ENCODE measurements at places on chromosomes 11 and 22. TPM values are rescaled to one million over a fixed set of nuclear protein-coding genes. Genes with fewer than 3 reads are reported as not detected.
A peak's percentile ranks its signal among the peaks of the same experiment; 100 is the strongest.

DNA sequence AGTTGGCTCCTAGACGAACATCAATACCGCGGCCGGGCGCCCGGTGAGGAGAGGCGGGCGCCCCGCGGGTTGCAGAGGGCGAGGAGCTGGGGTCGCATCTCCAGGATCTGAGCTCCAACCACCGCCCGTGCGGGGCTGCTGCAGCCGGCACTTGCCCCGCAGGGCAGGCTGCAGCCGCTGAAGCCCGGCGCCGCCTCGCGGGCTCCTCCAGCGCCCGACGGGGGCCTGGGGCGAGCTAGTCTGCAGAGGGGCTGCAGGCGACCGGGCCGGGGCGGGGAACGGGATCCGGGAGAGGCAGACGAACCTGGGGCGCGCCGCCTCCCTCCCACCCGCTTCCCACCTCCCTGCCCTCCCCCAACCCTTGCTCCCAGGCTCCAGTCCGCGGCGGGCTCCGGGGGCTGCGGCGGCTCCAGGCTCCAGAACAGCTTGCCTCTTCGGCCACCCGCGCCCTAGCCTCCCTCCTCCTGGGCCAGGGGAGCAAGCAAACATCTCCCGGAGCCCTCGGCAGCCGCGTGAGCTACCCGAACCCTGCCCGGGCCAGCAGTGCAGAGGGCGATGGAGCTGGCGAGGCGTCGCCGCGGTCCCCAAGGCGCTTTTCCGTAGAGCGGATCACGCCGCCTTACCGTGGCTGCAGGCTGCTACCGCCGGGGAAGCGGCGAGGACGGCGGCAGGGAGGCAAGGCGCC is 802 bp downstream of the TENM4 start:
- H3K27me3 ChIP-seq, result peaks cover 55% of the 10 kb centered on the region
- peak overlapping the region; percentile 71 for H3K4me3 ChIP-seq
- H3K36me3 ChIP-seq, result no peaks in the 10 kb centered on the region
- DNase-seq, result peak; percentile 67

GRCh38 chr22:32319861-32320406 is 37.7 kb upstream of the RFPL3 start:
- no peaks in the 10 kb centered on the region for H3K4me1 ChIP-seq
- H3K4me3 ChIP-seq, result no peak overlapping the region
- no peaks in the 10 kb centered on the region for H3K36me3 ChIP-seq
- peaks cover 12% of the 10 kb centered on the region for H3K27me3 ChIP-seq
- no peak overlapping the region for H3K27ac ChIP-seq

- peak overlapping the region; percentile 82 for H3K4me3 ChIP-seq
- peak overlapping the region; percentile 19 for H3K27ac ChIP-seq
- no peaks in the 10 kb centered on the region for H3K36me3 ChIP-seq
- H3K27me3 ChIP-seq, result no peaks in the 10 kb centered on the region
- H3K4me1 ChIP-seq, result peaks cover 25% of the 10 kb centered on the region
- DNase-seq, result no peak
Observed at GRCh38 chr11:63937713-63938478, 906 bp upstream of the NAA40 start.

GRCh38 chr22:25364736-25365241 is 145.3 kb downstream of the CRYBB2 start:
- peaks cover 26% of the 10 kb centered on the region for H3K4me1 ChIP-seq
- H3K4me3 ChIP-seq, result no peak overlapping the region
- H3K27ac ChIP-seq, result no peak overlapping the region
- peaks cover 4% of the 10 kb centered on the region for H3K36me3 ChIP-seq
- H3K27me3 ChIP-seq, result no peaks in the 10 kb centered on the region

DNA sequence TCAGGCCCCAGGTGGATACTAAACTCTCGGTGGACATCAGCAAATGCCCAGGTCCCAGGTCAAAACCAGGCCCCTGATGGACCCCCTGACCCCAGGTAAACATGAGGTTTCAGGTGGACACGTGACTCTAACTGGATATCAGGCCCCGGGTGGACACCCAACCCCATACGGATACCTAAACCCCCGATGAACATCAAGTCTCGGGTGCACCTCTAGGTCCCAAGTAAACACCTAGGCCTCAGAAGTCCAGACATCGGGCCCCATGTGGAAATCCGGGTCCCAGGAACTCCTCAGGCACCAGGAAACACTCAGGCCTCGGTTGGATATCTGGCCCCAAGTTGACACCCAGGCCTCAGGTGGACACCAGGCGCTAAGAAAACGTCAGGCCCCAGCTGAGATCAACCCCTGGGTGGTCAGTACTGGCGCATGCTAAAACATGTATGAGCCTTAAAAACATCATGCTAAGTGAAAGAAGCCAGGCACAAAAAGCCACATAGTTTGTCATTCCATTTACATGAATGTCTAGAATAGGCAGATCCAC is 54.4 kb upstream of the SEPTIN5 start:
- peak; percentile 57 for DNase-seq
- H3K27me3 ChIP-seq, result no peaks in the 10 kb centered on the region
- no peak overlapping the region for H3K4me3 ChIP-seq
- H3K4me1 ChIP-seq, result peaks cover 8% of the 10 kb centered on the region

- peaks cover 7% of the 10 kb centered on the region for H3K4me1 ChIP-seq
- H3K4me3 ChIP-seq, result no peak overlapping the region
- no peak for DNase-seq
Observed at GRCh38 chr11:46249103-46249937, 28.1 kb upstream of the CREB3L1 start.

DNA sequence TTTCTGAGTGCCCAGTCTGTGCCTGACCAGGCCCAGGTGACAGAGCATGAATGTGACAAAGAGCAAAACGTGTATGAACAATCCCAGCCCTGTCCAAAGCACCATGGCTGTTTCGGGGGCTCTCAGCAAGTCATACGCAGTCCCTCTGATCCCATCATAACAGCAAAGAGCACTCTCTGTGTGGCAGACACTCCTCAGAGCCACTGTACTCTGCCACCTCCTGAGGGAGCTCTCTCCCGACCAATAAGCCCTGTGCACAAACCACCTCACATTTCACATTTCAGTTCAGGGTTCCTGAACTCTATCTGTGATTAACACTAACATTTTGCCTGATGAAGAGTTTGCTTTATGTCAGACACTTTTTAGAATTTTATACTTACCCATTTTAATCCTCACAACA is 6.6 kb downstream of the DGCR2 start:
- H3K4me1 ChIP-seq, result peaks cover 61% of the 10 kb centered on the region
- no peaks in the 10 kb centered on the region for H3K27me3 ChIP-seq
- no peak overlapping the region for H3K27ac ChIP-seq
- H3K36me3 ChIP-seq, result no peaks in the 10 kb centered on the region

DNA sequence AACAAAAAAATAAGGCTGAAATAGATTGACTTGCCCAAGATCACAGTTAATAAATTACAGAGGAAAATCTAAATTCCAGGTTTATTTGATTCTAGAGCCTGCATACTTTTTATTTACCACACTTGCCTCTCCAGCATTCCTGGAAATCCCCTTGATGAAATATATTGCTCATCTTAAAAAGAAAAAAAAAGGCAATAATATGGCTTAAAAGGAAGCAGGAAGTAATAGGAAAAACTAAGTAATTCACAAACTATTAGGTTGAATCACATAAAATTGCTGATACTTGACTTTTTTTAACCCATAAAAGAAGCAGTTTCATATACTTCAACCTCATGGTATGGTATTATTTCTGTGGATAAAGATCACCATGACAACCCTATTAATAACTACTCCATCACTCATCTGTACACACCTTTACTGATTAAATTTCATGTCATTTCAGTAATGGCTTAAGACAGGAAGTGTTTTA is 52.9 kb downstream of the COPB1 start:
- H3K4me1 ChIP-seq, result peaks cover 12% of the 10 kb centered on the region
- no peak for DNase-seq
- no peak overlapping the region for H3K4me3 ChIP-seq
- no peaks in the 10 kb centered on the region for H3K27me3 ChIP-seq

DNA sequence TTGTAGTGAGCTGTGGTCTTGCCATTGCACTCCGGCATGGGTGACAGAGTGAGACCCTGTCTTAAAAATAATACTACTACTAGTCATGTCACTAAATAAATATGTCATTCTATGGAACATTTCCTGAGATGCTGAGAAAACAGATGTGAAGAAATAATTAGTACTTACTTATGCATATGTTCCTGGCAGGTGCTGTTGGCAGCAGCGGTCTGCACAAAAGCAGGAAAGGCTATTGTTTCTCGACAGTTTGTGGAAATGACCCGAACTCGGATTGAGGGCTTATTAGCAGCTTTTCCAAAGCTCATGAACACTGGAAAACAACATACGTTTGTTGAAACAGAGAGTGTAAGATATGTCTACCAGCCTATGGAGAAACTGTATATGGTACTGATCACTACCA is 8.8 kb downstream of the ARCN1 start:
- no peak overlapping the region for H3K4me3 ChIP-seq
- no peaks in the 10 kb centered on the region for H3K27me3 ChIP-seq
- DNase-seq, result no peak
- peaks cover 47% of the 10 kb centered on the region for H3K36me3 ChIP-seq

GRCh38 chr11:10255388-10256125 is 38.5 kb downstream of the SBF2 start:
- DNase-seq, result no peak
- H3K36me3 ChIP-seq, result no peaks in the 10 kb centered on the region

DNA sequence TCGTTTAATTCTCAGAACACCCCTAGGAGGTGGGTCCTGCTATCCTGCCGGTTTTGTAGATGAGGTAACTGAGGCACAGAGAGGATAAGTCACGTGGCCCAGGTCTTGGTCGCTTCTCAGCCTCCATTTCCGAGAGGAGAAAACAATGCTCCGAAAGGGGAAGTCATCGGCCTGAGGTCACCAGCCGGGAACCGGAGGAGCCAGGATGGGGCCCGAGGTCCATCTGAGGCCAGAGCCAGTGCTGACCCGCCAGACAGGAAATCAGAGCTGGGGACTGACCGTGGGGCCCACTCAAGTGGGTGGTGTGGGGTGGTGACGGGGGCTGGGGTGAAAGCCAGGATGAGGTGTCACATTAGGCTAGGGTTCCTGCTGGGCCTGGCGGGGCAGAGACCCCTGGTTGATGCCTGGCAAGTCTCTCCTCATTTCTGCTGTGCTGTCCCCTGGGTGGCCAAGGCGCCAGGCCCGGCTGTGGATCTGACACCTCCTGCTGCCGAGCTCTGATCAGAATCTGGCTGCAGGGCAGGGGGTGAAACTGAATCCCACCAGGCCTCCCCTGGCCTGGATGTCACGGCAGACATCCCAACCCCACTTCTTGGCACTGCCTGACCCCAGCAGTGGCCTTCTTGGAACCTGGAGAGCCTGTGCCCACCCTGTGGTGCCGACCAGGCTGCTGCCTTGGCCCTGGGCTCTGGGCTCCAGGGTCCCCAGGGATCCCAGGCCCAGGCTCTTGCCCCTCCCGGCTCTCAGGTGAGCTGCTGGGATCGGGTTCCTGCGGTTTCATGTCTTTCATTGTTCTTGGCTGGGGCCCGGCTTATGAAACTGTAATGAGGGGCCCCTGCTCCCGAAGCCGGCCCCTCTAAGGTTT is 12.0 kb downstream of the TRIOBP start:
- H3K27ac ChIP-seq, result no peak overlapping the region
- no peaks in the 10 kb centered on the region for H3K27me3 ChIP-seq
- H3K4me3 ChIP-seq, result no peak overlapping the region
- DNase-seq, result no peak
- no peaks in the 10 kb centered on the region for H3K4me1 ChIP-seq
- peaks cover 3% of the 10 kb centered on the region for H3K36me3 ChIP-seq

GRCh38 chr22:46563381-46564083 is 26.1 kb upstream of the CELSR1 start:
- no peaks in the 10 kb centered on the region for H3K36me3 ChIP-seq
- H3K27ac ChIP-seq, result no peak overlapping the region
- no peaks in the 10 kb centered on the region for H3K27me3 ChIP-seq
- DNase-seq, result peak; percentile 84

GRCh38 chr11:13098063-13098462 is 88.9 kb downstream of the RASSF10 start:
- H3K27ac ChIP-seq, result no peak overlapping the region
- DNase-seq, result no peak
- H3K36me3 ChIP-seq, result no peaks in the 10 kb centered on the region

GRCh38 chr11:27688076-27688475 is 12.2 kb downstream of the BDNF start:
- H3K27me3 ChIP-seq, result no peaks in the 10 kb centered on the region
- no peak overlapping the region for H3K27ac ChIP-seq
- DNase-seq, result no peak
- no peak overlapping the region for H3K4me3 ChIP-seq
- no peaks in the 10 kb centered on the region for H3K4me1 ChIP-seq
- no peaks in the 10 kb centered on the region for H3K36me3 ChIP-seq

GRCh38 chr11:42410251-42410955 is 901.4 kb upstream of the API5 start:
- DNase-seq, result no peak
- no peak overlapping the region for H3K4me3 ChIP-seq
- H3K36me3 ChIP-seq, result no peaks in the 10 kb centered on the region
- H3K27me3 ChIP-seq, result no peaks in the 10 kb centered on the region
- H3K4me1 ChIP-seq, result no peaks in the 10 kb centered on the region
- H3K27ac ChIP-seq, result no peak overlapping the region

- H3K27me3 ChIP-seq, result no peaks in the 10 kb centered on the region
- H3K27ac ChIP-seq, result no peak overlapping the region
- peaks cover 19% of the 10 kb centered on the region for H3K4me1 ChIP-seq
- H3K4me3 ChIP-seq, result no peak overlapping the region
Observed at GRCh38 chr11:18332302-18332701, 9.9 kb downstream of the GTF2H1 start.

- H3K4me1 ChIP-seq, result peaks cover 12% of the 10 kb centered on the region
- no peak overlapping the region for H3K27ac ChIP-seq
- peak overlapping the region; percentile 41 for H3K4me3 ChIP-seq
Observed at GRCh38 chr11:61776561-61777075, 15.8 kb downstream of the TMEM258 start.

- H3K36me3 ChIP-seq, result no peaks in the 10 kb centered on the region
- no peak for DNase-seq
- H3K4me3 ChIP-seq, result no peak overlapping the region
- H3K27me3 ChIP-seq, result peaks cover 4% of the 10 kb centered on the region
- H3K4me1 ChIP-seq, result peaks cover 12% of the 10 kb centered on the region
Observed at GRCh38 chr11:122779047-122779629, 59.2 kb upstream of the CRTAM start.

GRCh38 chr11:77093987-77094840 is 8.4 kb upstream of the OMP start:
- peak; percentile 50 for DNase-seq
- no peaks in the 10 kb centered on the region for H3K27me3 ChIP-seq
- H3K4me1 ChIP-seq, result peaks cover 3% of the 10 kb centered on the region
- no peaks in the 10 kb centered on the region for H3K36me3 ChIP-seq
- H3K27ac ChIP-seq, result no peak overlapping the region
- no peak overlapping the region for H3K4me3 ChIP-seq

Gene OR52I1
- not detected for total RNA-seq

Gene ARFIP2
- 85.9 TPM for total RNA-seq

Gene RBMXL2
- total RNA-seq, result not detected

Gene CRYBB3
- not detected for total RNA-seq

Gene GLB1L2
- total RNA-seq, result 26.7 TPM

Gene MMP8
- not detected for total RNA-seq

Gene OR6T1
- total RNA-seq, result not detected

Gene TOMT
- total RNA-seq, result not detected

Gene RFPL2
- total RNA-seq, result not detected

Gene APOA1
- total RNA-seq, result 11.6 TPM

Gene SLC6A5
- total RNA-seq, result not detected

Gene PAMR1
- total RNA-seq, result 25.8 TPM

Gene NCR3LG1
- total RNA-seq, result 5.9 TPM

Gene ZPR1
- total RNA-seq, result 48.7 TPM

Gene MRGPRE
- 0.47 TPM for total RNA-seq

Gene SLC22A9
- total RNA-seq, result not detected

Gene USH1C
- total RNA-seq, result not detected

Gene GLYATL1B
- total RNA-seq, result not detected

Gene RIC3
- total RNA-seq, result 27.2 TPM

Gene AQP11
- 0.59 TPM for total RNA-seq
